ENCODE measurements at places on chromosomes 3 and 15.

DNA sequence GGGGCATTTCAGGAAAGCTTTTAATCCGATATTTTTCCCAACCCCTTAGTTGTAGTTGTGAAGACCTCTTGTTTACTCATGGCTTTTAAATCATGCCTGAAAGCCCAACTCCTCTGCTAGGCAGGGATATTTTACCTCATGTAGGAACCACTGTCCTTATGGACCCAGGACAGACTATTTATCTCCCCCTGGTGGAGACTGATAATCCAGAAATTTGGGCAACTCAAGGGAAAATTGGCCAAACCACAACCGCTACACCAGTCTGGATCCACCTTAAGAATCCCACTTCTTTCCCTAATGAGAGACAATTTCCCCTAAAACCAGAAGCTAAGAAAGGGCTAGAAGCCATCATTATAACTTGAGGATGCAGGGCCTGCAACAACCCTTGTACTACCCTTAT lies 248.1 kb upstream of the STAC start:
- DNase-seq: no peak

- no peak for DNase-seq
These were observed 81.7 kb downstream of the CD47 start for GRCh38 chr3:108008931-108009639.

DNA sequence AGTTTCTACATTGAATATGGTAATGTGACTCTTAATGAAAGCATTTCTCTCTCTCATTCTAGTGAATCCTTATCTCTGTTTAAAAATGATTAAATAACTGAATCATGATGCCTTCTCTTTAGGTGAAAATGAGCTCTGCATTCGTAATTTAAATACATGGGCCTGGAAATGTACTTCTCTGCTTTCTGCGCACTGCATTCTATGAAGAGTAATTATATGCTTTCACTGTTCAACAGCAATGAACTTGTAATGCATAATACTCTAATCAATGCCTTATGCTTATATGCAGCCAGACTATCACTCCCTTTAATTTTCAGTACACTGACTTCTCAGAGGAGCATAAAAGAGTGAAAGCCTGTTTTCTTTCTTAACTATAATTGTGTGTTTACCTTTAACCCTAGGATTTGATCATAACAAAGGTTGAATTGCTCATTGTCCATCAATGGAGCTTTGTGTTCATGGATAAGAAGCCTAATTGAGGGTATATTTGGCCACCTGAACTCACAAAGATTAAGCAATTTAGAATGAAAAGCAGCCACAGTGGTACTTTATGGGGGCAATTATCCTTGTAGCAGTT lies 330.8 kb upstream of the PDZRN3 start:
- DNase-seq: no peak

DNA sequence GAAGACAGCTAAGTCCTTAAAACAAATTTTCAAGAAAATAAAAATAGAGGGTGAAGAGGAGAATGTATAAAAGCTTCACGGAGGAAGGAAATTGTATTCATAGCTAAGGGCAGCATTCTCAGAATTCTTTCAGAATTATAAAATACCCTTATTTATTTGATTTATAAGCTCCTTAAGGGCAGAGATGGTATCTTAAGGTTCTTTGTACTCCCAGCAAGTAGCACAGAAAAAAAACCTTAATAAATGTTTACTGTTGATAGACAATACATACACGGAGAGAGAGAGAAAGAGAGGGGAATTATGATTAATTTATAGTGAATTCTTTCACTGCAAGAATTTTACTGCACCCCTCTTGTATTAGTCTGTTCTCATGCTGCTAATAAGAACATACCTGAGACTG lies 375.6 kb upstream of the CCDC54 start:
- no peak for DNase-seq

GRCh38 chr3:148839805-148840204 lies 12.2 kb downstream of the CPB1 start:
- DNase-seq: no peak

GRCh38 chr3:42698911-42699230 lies 3.7 kb downstream of the HHATL start:
- no peak for DNase-seq

DNA sequence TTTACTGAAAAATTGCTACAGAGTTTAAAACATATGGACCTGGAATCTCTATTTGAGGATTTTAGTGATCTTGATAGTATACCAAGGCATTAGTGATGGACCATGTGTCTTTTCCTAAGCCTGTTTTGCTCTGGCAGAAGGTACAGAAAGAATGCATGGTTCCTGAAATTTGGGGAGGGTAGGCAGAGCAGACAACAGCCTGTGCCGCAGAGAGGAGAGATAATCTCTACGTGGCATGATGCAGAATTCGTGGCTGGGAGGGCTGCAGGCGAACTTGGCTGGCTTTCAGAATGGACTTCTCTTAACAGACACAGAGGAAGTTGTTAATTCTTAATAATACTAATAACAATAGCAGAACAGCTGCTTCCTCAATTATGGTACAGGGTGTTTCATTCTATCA lies 137.5 kb upstream of the FOXB1 start:
- DNase-seq: no peak

DNA sequence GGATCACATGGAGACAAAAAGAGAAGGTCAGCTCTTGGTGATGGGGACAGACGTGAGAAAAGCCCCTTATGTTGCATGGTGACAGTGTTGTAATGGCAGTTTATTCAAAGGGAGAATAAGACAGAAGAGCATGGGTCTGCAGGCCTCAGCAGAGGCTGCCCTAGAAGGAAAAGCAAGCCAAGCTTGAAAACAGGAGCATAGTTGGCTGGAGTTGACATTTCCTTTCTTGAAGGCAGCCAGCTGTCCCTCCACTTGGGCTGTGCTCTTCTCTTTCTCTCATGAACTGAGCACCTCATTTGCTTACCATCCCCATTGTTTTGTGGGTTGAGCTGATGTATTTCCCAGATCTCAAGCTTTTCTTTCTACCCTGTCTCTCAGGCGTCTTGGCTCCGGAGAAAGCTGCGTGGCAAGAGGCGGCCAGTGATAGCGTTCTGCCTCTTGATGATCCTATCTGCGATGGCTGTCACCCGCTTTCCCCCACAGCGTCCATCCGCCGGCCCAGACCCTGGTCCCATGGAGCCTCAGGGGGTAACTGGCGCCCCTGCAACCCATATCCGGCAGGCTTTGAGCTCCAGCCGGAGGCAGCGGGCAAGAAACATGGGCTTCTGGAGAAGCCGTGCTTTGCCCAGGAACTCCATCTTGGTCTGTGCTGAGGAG lies 52.9 kb downstream of the GASK1A start:
- DNase-seq: no peak

- peak; percentile 66 for DNase-seq
These were observed 43.5 kb upstream of the BDH1 start for GRCh38 chr3:197599089-197599765.

DNA sequence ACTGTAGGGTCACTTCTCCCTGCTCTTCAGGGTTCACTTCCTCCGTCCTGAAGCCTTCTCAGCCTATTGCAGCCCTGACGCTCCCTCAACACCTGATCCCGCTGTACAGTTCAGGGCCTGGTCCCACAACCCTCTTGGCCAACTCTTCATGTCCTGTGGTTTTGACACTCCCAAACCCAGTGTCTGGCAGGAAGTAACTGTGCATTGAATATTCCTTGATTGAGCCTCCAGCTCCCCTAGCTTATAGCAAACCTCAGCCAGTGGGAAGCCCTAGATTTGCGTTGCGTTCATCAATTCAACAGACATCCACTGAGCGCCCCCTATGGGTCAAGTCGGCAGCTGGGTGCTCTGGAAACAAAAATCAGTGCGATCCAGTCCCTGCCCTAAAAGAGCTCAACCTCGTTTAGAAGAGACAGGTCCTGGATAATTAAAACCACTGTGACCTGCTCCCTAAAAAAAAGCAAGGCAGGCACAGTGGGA lies 13.5 kb downstream of the UBAP1L start:
- peak; percentile 50 for DNase-seq

- no peak for DNase-seq
These were observed 9.1 kb upstream of the SNRPN start for GRCh38 chr15:24945711-24946110.

- DNase-seq: no peak
These were observed 19.4 kb downstream of the ZPLD1 start for GRCh38 chr3:102454181-102454580.

- no peak for DNase-seq
These were observed 9.9 kb downstream of the RARB start for GRCh38 chr3:25437953-25438352.

DNA sequence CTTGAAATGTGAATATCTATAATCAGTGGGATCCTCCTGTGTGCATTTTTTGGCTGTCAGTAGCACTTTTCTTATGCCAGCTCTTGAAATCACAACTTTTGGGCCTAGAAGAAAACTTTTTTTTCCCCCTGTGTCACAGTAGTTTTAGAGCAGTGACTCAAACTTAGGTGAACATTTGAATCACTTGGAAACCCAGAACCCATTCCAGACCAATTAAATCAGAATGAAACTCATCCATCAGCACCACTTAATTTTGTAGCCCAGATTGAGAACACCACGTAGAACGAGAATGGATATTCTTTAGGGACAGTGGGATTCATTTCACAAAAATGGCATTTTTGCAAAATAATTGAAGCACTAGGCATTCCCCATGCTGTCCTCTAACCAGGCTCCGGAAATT lies 224.8 kb upstream of the NANOGP8 start:
- no peak for DNase-seq

DNA sequence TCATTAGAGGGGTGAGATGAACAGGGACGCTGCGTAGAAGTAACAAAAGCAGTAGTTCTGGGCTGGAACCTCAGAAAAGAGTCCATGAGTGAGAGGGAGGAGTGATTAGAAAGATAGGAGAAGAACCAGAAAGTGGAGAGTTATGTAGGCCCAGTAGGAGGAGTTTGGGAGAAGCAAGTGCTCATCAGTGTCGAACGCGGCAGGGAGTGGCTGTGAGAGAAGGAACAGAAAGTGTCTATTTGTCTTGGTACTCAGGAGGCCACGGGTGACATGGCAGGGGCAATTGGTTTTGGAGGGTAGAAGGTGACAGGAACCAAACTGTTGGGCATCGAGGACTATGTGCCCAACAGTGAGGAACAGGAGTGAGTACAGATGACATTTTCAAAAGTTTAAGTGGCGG lies 1.3 kb upstream of the INSYN1 start:
- no peak for DNase-seq

DNA sequence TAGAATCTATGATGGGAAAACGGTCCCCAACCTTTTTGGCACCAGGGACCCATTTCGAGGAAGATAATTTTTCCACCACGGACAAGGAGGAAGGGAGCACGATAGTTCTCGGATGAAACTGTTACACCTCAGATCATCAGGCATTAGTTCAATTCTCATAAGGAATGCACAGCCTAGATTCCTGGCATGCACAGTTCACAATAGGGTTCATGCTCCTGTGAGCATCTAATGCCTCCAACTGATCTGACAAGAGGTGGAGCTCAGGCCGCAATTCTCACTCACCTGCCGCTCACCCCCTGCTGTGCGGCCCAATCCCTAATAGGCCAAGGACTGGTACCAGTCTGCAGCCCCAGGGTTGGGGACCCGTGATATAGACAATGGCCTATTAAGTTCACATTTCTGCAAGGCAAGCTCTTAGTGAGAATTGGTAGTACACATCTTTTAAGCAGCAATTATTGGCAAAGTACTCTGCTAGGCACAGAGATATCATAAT lies 26.5 kb downstream of the CD200R1 start:
- no peak for DNase-seq

DNA sequence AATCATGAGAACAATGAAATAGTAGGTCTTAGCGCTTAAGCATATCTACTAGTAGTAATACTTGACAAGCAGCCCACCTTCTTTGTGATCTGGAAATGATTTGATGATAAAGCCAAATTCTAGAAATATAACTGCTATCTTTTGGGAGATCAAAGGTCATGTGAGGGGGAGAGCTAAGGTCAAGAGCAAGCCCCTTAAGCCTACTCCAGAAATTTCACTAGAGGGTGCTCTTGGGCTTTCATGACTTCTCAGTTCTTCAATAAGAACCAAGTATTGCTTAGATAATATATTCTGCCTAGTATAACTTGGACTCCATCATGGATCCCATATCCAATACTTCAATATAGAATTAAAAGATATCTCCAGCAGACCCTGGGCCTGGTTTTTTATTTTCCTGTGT lies 319.6 kb downstream of the ZBTB20 start:
- no peak for DNase-seq

GRCh38 chr3:129060276-129061022 lies at the start of gene GP9:
Gene GP9, plus strand, starts transcription at chr3:129060779. Its CDS starts 961 bp downstream, at chr3:129061740.
- DNase-seq: no peak

GRCh38 chr15:89627256-89627970 lies 27.9 kb downstream of the KIF7 start:
- DNase-seq: no peak

DNA sequence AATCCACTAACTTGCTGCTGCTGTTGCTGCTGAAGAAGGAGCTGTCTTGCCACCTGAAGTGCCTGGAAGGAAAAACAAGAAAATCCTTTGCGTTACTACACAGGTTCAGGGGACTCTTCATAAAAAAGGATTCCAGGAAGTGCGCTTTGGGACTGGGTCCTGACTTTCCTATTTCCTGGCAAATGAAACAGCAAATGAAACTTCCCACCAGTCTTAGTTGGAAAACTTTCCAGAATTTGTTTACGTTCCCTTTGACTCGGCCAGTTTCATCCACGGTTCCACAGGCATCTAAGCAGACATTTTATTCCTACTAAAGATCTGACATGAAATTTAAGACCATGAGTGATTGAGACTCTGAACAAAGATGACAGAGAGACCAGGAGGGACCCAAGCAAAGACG lies 471.0 kb downstream of the FOXP1 start:
- DNase-seq: no peak

DNA sequence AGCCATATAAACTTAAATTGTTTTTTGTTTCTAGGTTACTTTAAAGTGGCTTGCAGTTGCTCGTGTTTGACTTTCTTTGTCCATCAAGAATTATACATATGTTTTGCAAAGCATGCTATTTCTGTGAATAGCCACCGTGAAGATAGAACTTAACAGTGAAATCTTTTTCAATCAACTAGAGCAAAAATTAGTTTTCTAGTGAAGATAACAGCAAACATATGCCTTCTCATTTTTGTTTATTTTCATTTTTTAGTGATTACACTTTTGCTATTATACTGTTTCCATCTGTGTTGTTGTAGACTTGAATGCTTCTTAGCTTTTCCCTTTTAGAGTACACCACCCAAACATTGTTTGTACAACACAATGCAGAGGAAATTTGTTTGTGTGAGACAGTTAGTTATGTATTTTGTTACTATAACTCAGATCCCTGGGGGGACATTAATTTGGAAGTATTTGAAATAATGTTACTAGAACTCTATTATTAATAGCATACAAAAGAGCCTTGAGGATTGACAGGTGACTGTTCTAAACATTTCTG lies 62.8 kb downstream of the CRYBG3 start:
- no peak for DNase-seq

DNA sequence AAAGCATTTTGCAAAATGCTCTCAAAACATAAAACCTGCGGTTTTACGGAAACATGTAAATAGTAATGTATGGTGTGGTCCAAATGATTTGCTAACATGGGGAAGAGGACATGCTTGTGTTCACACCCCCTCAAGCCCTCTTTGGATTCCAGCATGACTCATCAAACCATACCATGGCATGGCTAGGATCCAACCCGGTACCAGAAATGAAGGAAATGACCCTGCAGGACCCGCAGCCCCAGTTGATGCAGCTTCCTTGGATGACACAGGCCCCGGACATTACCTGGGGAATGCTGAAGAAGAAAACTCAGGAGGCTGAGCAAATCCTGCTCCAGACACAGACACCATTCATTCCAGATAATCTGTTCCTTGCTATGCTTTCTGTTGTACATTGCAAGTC lies 222.9 kb downstream of the DTWD1 start:
- no peak for DNase-seq

- DNase-seq: no peak
These were observed 1298.5 kb downstream of the ROBO2 start for GRCh38 chr3:78338405-78338804.
